GM19239 (cell line): ENCODE measurements at places on chromosomes 5 and 9.

DNA sequence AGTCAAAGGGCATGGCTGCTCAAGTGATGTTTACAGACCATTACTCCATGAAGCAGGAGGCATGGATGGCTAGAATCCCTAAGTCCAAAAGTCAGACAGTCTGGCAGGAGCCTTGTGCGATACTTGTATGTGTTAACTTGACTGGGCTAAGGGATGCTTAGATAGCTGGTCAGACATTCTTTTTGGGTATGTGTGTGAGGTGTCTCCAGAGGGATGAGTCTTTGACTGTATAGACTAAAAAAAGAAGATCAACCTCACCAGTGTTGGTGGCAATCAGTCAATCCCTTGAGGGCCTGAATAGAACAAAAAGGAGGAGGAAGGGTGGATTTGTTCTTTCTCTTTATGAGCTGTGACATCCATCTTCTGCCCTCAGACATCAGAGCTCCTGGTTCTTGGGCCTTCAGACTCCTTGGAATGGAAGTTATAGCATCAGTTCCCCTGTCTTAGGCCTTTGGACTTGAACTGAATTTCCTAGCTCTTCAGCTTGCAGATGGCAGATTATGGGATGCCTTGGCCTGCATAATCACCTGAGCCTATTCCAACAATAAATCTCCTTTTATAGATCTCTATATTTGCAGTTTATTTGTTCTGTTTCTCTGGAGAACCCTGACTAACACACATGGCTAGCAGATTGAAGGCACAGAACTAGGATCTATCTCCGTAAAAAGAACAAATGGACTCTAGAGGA lies 9.7 kb upstream of the HSPB3 start:
- DNase-seq: no peak

- no peak for DNase-seq
Observed at GRCh38 chr5:95668216-95668615, 14.6 kb downstream of the SPATA9 start.

DNA sequence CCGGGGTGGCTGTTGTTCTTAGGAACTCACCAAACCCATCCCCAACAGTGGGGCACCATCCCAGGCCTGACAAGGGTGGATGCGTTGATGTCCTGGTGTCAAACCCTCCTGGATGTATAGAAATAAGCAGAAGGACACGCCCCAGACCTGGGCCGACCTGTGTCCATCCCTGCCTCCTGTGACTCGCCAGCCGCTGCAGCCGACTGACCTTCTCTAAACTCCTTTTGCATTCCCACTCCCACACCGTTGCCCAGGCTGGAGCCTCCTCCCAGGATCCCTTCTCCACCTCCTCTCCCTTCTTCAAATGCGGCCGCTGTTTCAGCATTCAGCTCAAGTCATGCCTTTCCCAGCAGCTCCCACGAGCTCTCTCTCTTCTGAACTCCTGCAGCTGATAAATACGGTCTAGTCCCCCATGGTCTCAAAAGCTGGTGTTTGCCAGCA lies 213.2 kb upstream of the IER5L start:
- no peak for DNase-seq

- no peak for DNase-seq
Observed at GRCh38 chr9:94783928-94784327, 57.4 kb downstream of the AOPEP start.

GRCh38 chr5:14266686-14267085 lies 123.5 kb downstream of the TRIO start:
- no peak for DNase-seq

- no peak for DNase-seq
Observed at GRCh38 chr5:37170856-37171255, 78.3 kb downstream of the CPLANE1 start.

DNA sequence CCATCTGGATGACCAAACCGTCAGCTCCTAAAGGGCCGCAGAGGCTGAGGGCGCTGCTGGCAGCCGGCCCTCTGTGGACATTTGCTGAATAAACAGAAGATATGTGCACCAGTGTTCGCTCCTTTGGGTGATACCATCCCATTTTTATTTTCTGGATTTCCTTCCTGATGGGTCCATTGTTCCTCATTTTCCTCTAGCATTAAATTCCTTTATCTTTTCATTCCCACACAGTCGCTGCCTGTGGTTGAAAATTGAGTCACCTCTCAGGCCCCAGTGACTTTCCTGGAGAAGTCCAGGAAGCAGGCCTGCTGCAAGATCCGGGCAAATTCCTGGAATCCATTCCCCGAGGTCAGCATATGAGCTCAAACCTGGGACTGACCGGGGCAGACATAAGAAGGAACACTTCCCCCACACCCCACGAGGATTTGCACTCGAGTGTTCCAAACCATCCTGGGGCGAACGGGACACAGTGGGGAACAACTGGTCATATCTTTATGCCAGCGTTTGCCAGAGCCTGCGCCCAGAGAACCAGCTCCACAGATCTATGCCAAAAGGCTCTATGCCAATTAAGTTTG lies 86.7 kb upstream of the PCA3 start:
- DNase-seq: no peak

DNA sequence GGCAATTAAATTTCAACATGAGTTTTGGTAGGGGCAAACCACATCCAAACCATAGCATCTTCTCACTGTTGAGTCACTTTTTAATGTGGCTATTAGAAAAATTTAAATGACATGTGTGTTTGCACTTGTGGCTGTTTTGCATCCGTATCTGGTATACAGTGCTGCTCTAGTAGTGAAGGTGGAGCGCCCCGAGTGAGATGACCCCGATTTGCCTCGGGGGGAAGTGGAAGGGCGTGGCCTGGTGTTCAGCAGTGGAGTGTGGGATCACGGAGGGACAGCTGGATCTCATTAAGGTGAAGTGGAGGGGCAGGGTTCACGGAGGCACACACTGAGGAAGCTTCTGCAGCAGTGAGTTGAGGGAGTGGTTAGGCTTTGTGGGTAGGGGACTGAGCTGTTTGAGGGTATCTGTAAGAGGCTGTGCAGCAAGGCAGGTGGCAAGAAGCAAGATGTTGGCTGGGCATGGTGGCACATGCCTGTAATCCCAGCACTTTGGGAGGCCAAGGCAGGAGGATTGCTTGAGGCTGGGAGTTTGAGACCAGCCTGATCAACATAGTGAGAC lies 6.2 kb upstream of the GMCL2 start:
- no peak for DNase-seq

DNA sequence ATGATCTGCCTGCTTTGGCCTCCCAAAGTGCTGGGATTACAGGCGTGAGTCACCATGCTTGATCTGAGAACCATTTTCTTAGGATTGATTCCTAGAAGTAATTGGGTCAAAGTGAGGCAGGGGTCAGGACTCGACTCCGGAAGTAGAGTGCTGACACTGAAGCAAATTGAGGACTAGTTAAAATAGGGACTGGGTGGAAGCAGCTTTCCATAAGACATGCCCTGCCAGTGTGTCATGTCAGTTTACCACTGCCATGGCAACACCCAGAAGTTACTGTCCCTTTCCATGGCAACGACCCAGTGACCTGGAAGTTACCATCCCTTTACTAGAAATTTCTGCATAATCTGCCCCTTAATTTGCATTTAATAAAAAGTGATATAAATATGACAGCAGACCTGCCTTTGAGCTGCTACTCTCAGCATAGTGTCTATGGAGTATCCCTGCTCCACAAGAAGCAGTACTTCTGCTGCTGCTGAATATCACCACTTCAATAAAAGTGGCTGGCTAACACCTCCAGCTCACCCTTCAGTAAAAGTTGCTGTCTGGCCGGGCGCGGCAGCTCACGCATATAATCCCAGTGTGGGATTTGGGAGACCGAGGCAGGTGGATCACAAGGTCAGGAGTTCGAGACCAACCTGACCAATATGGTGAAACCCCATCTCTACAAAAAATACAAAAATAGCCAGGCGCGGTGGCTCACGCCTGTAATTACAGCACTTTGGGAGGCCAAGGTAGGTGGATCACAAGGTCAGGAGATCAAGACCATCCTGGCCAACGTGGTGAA lies 47.8 kb upstream of the JADE2 start:
- no peak for DNase-seq

DNA sequence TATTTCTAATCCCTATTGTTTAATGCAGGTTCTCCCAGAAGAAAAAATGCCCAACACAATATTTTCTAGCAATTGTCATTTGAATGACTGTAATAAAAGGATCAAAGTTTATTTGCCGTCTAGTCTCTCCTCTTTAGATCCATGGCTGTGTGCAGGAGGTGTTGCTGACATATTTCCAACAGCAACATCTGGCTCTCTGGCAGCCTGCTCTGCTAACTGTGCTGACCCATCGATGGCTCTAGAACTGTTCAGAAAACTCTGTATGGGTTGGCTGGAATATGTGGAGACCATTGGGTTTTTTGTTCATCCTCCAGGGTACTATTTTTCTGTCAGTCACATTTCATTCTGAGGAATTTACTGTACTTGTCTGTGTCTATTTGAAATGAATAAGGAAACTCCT lies 202.0 kb upstream of the SLC27A6 start:
- DNase-seq: no peak

DNA sequence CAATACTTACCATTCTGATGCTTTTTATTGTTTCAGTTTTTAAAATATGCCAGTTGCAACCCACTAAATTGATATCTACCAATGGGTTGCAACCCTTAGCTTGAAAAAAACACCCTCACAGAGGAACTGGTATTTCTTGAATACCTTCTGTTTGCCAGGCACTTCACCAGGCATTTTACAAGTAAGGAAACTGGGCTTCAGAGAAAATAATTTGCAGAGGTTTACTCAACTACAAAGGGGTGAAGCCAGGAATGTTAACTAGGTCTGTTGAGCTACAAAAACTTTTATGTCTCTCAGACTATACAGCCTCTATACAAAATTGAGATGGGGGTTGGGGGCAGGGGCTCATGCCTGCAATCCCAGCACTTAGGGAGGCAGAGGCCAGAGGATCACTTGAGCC lies 65.0 kb downstream of the STX17 start:
- DNase-seq: no peak

- no peak for DNase-seq
Observed at GRCh38 chr5:56281489-56282165, 48.5 kb upstream of the ANKRD55 start.

DNA sequence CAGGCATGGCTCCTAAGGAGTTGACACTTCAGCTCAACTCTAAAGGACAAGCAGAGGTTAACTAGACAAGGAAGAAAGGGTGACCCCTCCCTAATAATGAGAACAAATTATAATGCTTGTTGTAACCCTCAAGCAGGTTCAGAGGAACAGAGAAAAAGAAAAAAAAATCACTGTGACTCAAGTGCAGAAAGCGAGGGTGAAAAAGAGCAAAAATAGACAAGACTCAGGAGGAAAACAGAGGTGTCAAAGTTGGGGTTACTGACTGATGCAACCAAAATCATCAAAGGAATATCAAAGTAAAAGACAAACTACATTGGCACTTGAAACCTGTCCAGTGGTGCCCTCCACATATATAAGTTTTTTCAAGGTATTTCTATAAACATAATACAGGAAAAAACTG lies 28.4 kb downstream of the FBXW11 start:
- no peak for DNase-seq

DNA sequence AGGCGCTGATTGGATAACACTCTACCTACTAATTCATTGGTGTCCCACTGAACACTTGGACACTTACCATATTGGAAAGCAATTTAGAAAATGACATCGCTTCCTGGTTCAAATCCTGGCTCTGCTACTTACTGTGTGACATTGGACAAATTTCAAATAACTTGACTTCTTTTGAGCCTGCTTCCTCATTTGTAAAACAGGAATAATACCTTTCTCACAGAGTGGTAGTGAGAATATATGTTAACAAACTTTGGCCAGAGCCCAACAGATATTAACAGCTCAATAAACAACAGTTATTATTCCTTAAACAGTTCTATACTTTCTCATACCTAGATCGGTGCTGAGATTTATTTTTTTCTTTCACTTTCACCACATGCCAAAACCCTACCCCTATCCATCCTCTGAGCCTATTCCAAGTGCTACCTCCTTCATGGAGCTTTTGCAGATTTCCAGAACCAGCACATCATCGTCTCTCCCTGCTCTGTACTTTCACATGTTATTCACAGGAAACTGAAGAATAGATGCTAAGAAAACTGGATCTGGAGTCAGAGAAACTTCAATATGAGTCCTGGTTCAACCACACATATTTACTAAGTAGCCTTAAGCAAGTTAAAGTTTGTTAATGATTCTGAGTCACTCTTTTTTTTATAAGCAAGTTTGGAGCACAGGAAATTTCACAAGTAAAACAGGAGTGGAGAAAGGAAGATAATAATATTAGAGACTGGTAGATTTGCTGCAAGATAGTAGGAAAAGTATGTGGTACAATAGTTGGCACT lies 92.3 kb downstream of the STRBP start:
- DNase-seq: no peak

- no peak for DNase-seq
Observed at GRCh38 chr5:137203011-137203632, 296.0 kb downstream of the SPOCK1 start.

DNA sequence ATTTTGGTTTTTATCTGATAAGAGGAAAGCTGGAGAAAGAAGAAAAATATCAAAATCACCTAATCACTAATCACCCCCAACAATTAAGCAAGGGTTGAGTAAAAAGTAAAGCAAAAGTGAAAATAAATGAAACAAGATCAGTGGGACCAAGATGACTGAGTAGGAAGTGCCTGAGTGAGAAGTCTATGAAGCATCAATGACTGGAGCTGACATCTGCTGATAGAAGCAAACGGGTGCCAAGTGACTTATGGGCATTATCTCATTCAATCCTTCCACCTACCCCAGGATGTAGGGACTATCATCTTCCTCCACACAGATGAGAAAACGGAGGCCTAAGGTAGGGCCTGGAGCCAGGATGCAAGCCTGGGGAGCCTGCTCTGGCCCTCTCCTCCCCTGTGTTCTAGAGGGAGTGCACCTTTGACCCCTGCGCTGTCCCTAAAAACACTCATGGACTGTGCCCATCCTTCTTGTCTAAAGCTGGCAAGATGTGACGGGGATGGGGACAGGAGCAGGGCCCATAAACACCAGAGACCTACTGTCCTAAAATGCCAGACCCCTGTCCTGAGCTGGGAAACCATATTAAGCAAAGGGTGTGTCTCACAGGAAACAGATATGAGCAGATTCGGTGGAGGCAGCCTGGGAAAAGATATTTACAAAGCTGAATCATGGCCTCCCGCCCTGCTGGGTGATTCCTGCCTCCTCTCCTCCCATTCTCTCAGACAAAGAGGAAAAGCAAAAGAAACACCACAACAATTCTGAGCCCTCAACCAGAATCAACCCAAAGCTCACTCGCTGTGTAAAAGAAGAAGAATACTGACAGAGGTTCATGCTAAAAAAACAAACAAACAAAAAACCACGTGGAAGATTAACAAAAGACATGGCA lies 116.0 kb downstream of the AUH start:
- peak; percentile 5 for DNase-seq
